Stimulated activated CD4-positive, alpha-beta T cell treated with anti-CD3 and anti-CD28 coated beads, Interleukin-4, amount 100 ng/mL, for 48 hours (primary cell): ENCODE measurements at places on chromosomes 16 and 17.

DNA sequence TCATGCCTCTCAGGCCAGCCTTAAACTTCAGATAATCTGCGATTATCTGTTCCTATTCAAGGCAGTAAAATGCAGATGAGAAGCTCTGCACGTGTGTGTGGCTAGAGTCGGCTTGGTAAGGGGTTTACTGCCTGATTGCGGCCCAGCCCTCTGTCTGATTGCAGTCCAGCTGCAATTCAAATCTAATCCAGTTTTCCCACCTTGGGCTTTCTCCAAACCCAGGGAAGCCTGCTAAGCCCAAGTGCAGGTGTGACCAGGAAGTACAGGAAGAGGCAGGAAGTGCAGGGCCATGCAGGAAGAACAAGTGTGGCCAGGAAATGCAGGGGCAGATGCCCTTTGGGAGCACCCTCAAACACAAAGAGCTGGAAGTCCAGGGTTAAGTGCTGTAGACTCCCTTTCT is 314.9 kb downstream of the CEP112 start:
- DNase-seq: no peak

GRCh38 chr16:1426734-1427471 is 4.0 kb upstream of the PERCC1 start:
- no peak for DNase-seq

- DNase-seq: no peak
Observed at GRCh38 chr17:31433091-31433790, 41.8 kb downstream of the RAB11FIP4 start.

GRCh38 chr17:6101706-6102105 is 31.5 kb downstream of the WSCD1 start:
- no peak for DNase-seq

DNA sequence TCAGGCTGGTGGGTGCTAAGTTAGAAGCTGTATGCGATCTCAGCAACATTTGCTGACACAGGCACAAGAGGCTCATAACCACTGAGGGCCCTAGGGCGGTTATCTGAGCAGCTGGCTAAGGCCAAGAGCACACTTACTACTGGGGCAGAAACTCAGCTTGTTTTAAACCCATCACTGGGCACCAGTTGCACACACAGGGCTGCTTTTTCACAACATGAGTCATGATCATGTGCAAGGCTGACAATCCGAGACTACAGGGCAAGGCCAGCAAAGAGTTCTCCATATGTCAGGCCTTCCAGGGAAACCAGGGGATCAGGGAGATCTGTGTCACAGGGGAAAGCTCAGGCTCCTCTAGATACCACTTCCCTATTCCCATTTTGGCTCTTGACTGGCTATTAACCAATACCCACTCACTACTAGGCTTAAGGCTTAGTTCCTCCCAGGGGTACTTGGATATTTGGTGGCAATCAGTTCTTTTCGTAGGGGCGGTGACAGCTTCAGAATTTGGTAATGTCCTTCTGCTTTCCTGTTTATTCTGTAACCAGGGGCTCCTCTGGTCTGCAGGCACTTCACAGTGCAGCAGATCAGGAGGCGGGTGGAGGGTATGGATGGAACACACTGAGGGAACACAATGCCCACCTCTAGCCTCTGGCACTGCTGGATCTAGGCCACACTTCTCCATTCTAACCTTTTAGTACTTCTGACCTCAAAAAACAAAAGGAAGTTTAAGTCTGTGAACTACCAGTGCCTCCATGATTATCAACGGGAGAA is 44.9 kb upstream of the ERN1 start:
- no peak for DNase-seq

- DNase-seq: no peak
Observed at GRCh38 chr17:67421869-67422273, 44.8 kb downstream of the PITPNC1 start.

- DNase-seq: no peak
Observed at GRCh38 chr16:69253870-69254341, 57.2 kb upstream of the VPS4A start.

DNA sequence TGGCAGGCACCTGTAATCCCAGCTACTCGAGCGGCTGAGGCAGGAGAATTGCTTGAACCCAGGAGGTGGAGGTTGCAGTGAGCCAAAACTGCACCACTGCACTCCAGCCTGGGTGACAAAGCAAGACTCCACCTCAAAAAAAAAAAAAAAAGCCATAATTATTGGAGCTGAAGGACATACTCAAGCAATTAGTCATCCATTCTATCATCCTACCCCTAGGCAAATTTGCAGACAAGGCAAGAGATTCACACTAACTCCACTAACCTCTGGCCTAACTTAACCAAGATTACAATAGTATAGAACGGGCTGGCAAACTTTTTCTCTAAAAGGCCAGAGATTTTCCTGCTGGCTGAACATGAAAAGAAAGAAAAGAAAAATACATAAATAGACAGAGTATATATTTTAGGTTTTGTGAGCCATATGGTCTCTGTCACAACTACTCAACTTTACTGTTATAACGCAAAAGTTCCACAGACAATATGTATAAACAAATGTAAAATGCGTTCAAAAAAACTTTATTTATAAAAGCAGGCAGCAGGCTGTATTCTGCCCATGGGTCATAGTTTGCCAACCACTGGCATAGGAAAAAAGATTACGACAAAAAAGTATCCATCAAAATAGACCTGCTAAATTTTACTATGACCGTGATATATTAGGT is 29.7 kb downstream of the BRIP1 start:
- DNase-seq: no peak

DNA sequence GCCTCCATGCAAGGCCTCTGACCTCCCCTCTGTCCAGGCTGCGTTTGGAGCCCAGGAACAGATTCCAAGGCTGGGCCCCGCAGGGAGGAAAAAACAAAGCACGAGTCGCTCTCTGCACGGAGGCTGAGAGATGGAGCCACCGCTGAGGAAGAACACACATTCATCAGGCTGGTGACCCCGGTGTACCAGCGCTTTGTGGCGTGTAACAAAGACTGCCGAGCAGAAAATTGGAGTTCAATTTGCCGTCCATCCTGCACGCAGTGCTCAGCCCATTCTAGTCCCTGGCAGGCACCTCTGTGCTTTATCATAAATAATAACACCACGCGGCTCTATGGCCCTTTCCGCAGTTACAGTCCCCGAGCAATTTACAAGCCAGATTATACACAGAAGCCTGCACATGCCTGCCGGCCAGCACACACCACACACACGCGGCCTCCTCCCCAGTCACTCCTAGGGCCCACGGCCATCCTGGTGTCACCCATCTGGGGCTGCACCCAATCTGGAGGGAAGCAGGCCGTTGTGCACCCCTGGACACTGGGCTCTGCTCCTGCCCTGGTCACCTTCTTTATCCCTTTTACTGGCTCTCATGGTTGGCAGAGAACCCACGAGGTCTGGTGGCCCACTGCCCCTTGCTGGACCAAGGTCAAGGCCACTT is 124.4 kb downstream of the SDK2 start:
- DNase-seq: no peak

DNA sequence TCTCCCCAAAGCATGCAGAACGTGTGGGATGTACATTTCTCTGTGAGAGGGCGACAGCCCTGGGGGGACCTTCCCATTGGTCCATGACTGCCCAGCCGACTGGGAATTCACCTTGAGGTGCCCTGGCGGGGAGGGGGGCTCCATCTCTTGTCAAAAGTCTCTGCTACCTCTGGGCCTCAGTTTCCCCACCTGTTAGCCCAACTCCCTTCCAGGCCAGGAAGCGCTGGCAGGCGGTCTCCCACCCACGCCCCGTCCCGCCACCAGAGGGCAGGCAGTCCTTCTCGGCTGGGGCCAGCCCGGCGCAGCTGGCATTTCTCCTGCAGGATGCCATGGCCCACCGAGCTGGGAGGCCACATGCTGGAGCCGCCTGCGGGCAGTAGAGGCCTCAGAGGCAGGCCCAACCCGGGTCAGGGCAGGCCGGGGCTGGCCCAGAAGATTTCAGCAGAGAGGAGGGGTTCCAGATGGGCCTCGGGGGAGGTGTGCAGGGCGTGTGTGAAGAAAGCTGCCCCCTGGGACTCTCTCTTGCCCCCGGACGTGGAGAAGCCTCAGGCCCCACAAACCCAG is 16.6 kb downstream of the CD7 start:
- DNase-seq: no peak

GRCh38 chr17:43042025-43042628 is 17.1 kb downstream of the RND2 start:
- DNase-seq: no peak

- no peak for DNase-seq
Observed at GRCh38 chr17:46950997-46951621, 27.9 kb downstream of the RPRML start.

DNA sequence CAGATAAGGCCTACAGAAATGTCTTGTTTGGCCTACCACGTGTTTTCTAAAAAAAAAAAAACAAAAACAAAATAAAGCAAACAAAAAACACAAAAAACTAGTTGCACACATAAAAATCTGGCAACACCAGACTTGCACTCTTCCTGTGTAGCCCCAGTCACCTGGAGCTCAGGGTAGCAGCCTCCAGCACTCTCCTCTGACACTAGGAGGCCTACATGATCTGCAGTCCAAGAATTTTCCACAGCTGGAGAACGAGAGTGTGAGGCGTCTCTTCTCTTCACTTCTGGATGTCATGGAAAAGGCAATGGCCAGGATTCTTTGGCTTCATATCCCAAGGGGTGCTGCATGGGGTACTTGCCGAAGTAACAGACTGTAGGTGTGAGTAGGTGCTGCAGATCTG is 310.2 kb upstream of the SALL1 start:
- no peak for DNase-seq

GRCh38 chr17:850851-851763 is 69.0 kb downstream of the MRM3 start:
- DNase-seq: no peak

DNA sequence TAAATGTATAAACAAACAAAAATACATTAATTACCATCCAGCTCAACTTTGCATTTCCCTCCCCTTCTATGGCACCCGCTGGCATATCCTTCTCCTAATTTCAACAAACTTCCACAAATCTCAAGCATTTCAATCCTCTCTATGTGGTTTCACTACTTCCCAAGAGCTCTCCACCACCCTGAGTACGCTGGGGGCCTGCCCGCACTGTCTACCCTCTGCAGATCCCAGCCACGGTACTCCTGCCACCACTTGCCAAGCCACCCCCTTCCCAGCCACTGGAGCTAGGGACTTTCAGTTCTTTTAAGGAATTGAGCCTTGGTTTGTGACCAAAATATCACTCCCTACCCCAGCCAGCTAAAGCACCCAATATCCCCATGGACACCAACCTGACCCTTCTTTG is 1.9 kb downstream of the TK2 start:
- no peak for DNase-seq

DNA sequence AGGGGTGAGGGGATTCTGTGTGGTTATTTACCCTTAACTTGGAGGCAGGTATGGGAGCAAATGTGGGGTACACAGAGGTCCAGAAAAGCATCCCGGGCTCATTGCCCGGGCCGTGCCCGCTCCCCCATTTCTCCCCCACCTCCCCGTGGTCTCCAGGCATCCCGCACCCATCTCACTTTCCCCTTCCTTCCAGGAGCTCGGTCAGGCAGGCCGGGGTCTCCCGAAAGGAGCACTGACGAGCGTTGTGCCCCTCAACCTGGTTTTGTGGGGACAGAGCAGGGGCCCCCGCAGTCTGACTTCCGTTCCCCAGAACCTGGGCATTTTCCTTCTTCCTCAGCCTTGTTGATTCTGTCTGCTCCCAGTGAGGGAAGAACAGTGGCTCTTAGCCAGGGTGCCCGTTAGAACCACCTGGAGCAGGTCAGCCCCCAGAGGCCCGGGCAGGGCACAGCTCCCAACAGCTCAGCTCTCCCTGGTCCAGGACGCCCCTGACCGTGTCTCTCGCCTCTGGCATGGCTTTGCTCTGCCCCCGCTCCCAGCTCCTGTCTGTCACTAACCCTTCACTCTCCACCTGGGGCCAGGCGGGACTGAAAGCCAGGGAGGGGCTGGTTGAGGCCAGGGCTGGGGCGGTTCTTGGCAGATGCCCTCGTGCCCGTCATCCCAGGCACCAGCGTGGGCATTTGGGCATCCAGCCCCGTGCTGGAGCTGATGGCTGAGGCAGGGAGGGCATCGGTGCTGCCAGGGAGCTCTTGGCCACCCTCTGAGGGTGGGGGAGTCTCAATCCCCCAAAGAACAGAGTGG is 12.5 kb upstream of the NUDT16L1 start:
- no peak for DNase-seq

- DNase-seq: no peak
Observed at GRCh38 chr16:27531186-27531585, 18.5 kb downstream of the GTF3C1 start.

- peak; percentile 51 for DNase-seq
Observed at GRCh38 chr16:56425439-56425832, at the start of gene AMFR. Gene AMFR (minus strand): TSS chr16:56425545. CDS start chr16:56425327, 218 bp downstream.

DNA sequence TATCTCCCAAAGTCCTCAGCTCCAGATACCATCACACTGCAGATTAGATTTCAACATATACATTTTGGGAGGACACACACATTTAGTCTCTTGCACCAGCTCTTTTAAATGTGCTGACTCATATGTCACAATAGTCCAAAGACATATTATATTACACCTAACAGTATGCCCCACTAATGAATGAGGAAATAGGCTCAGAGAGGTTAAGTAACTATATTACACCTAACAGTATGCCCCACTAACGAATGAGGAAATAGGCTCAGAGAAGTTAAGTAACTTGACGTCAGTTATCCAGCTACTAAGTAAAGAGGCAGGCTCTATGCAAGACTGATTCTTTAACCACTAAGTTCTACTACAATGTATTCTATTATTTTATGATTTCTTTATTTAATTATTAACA is 9.7 kb downstream of the IRX6 start:
- DNase-seq: no peak

DNA sequence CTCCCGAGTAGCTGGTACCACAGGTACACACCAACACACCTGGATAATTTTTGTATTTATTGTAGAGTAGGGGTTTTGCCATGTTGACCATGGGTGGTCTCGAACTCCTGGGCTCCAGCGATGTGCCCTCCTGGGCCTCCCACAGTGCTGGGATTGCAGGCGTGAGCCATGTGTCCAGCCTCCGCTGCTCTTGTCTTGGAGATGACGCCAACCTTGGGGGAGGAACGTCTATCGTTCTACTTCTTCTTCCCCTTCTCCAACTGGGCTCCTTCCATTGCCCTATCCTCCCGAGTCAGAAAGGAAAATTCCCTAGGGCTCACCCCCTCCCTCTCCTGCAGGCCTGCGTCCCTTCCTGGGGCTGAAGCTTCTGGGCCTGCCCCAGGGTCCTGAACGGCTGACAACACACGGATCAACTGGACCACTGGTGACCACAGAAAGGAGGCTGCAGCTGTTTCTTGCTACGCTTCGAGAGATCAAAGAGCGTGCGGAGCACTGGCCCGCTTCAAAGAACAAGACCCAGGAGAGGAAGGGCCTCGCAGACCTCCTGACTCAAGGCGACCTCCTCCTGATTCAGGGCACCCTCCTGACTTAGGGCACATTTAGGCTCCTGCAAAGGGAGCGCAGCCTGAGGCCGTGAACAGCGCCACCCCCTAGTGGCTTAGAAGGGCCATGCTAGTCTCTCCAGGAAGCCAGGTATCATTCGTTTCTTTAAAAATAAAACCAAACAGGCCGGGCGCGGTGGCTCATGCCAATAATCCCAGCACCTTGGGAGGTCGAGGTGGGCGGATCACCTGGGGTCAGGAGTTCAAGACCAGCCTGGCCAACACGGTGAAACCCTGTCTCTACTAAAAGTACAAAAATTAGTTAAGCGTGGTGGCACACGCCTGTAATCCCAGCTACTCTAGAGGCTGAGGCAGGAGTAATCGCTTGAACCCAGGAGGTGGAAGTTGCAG is 48.5 kb upstream of the HELZ start:
- peak; percentile 51 for DNase-seq
